Type B pancreatic cell (in vitro differentiated cells): ENCODE measurements at places on chromosomes 6 and 20. TPM values are rescaled to one million over a fixed set of nuclear protein-coding genes. Genes with fewer than 3 reads are reported as not detected.
A peak's percentile ranks its signal among the peaks of the same experiment; 100 is the strongest.

The MAP7 gene
- total RNA-seq, result 17.8 and 45.4 TPM in 2 replicates

The SUPT3H gene
- total RNA-seq, result 8.6 and 18.4 TPM in 2 replicates

The PHF20 gene
- 33.4 and 37.6 TPM in 2 replicates for total RNA-seq

The CD109 gene
- 1.3 and 1.5 TPM in 2 replicates for total RNA-seq

The MYH7B gene
- total RNA-seq, result 0.50 and 1.2 TPM in 2 replicates

The NCR2 gene
- total RNA-seq, result not detected in 2 replicates

The LGSN gene
- total RNA-seq, result 0.10 TPM in 1 of 2 replicates, not detected in the other

The NINL gene
- total RNA-seq, result 26.0 and 47.0 TPM in 2 replicates

The CST9 gene
- total RNA-seq, result not detected in 2 replicates

The CTAGE9 gene
- not detected in 2 replicates for total RNA-seq

DNA sequence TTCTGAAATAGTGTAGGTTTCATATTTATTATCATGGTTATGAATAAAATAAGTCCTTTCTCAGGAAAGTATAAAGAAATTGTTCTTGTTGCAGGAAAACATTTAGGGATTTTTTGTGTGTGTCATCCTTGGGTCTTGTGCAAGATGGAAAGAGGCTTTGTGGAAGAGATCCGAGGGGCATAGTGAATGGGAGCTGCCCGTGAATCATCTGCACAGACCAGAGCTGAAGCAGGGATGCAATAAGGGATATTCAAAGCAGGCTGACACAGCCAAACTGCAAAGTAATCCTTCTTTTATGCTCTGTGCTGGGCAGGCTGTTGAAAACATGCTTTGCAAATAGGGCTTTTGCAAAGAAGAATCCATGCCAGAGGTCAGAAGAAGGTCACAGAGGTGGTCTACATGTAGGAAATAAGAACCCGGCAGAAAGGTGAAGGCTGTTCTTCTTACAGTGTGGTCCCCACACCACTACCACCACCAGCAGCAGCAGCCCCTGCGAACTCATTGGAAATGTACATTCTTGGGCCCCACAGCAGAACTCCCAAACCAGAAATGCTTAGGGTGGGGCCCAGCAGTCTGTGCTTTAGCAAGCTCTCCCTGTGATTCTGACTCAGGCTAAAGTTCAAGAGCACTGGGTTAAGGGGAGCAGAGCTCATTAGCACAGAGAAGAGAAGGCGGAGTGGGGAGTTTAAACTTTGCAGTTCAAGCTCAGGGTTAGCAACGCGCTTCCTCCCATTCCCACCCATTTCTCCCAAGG is 237.6 kb downstream of the QKI start:
- peaks cover 10% of the 10 kb centered on the region for H3K4me1 ChIP-seq
- H3K27ac ChIP-seq, result no peak overlapping the region
- no peak for DNase-seq
- no peaks in the 10 kb centered on the region for H3K36me3 ChIP-seq
- H3K4me3 ChIP-seq, result no peak overlapping the region

- DNase-seq, result no peak
- H3K4me1 ChIP-seq, result no peaks in the 10 kb centered on the region
- H3K4me3 ChIP-seq, result no peak overlapping the region
- no peak overlapping the region for H3K27ac ChIP-seq
- H3K36me3 ChIP-seq, result no peaks in the 10 kb centered on the region
- no peaks in the 10 kb centered on the region for H3K27me3 ChIP-seq
Observed at GRCh38 chr6:111231090-111231459, 143.8 kb downstream of the SLC16A10 start.

- H3K4me1 ChIP-seq, result peaks cover 44% of the 10 kb centered on the region
- peak overlapping the region; percentile 89 for H3K27ac ChIP-seq
- H3K36me3 ChIP-seq, result no peaks in the 10 kb centered on the region
- H3K27me3 ChIP-seq, result peaks cover 50% of the 10 kb centered on the region
Observed at GRCh38 chr6:106084106-106084988, 1.8 kb upstream of the PRDM1 start.

GRCh38 chr20:60957621-60958020 is 294.4 kb upstream of the CDH4 start:
- H3K4me3 ChIP-seq, result no peak overlapping the region
- H3K4me1 ChIP-seq, result no peaks in the 10 kb centered on the region
- no peaks in the 10 kb centered on the region for H3K36me3 ChIP-seq

DNA sequence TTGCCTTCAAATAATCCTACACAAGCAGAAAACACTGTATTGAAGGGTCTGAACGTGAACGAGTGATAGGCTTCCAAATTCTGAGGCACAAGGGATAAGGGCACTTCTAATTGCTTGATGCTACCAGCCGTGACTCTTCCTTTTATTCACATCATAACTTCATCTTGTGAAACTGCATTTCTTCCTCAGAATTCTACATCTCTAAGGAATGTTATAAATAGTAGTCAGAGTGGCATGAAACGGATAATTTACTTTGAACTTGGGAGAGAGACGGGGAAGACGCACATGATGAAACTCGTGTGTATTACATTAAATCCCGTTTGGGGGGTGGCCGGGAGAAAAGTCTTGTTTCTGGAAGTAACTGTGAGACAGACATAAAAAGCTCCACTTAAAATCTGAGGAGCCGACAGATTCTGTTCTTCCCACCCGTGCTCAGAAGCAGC is 754 bp downstream of the HDDC2 start:
- no peaks in the 10 kb centered on the region for H3K27me3 ChIP-seq
- peak overlapping the region; percentile 87 for H3K27ac ChIP-seq
- H3K4me3 ChIP-seq, result peak overlapping the region; percentile 93
- peaks cover 37% of the 10 kb centered on the region for H3K36me3 ChIP-seq

- DNase-seq, result no peak
- no peak overlapping the region for H3K27ac ChIP-seq
- no peak overlapping the region for H3K4me3 ChIP-seq
- no peaks in the 10 kb centered on the region for H3K27me3 ChIP-seq
Observed at GRCh38 chr6:3306848-3307247, 48.1 kb downstream of the PSMG4 start.

GRCh38 chr6:7505189-7505699 is 36.2 kb upstream of the DSP start:
- no peak for DNase-seq
- no peaks in the 10 kb centered on the region for H3K36me3 ChIP-seq
- peak overlapping the region; percentile 69 for H3K4me3 ChIP-seq
- H3K27me3 ChIP-seq, result no peaks in the 10 kb centered on the region
- H3K27ac ChIP-seq, result peak overlapping the region; percentile 95
- H3K4me1 ChIP-seq, result peaks cover 16% of the 10 kb centered on the region

DNA sequence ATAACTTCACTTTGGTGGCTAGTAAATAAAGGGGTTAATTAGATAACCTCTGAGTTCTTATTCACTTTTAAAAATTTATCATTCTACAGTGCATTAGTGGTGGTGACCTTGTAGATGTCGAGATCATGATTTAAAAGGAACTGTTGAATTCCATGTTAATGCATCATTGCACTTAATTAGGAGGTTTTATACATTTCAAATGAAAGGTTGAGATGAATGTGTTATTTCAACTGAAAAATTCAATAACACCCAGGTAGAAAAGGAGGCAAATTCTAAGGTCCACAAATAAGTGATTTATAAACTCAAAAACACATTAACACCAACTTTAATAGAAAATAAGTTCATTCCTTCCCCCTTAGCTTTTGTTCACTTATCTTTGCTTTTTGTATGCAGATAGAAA is 58.3 kb upstream of the TMEM170B start:
- no peak for DNase-seq
- peaks cover 3% of the 10 kb centered on the region for H3K27me3 ChIP-seq
- H3K4me1 ChIP-seq, result peaks cover 11% of the 10 kb centered on the region
- H3K36me3 ChIP-seq, result no peaks in the 10 kb centered on the region
- no peak overlapping the region for H3K4me3 ChIP-seq

DNA sequence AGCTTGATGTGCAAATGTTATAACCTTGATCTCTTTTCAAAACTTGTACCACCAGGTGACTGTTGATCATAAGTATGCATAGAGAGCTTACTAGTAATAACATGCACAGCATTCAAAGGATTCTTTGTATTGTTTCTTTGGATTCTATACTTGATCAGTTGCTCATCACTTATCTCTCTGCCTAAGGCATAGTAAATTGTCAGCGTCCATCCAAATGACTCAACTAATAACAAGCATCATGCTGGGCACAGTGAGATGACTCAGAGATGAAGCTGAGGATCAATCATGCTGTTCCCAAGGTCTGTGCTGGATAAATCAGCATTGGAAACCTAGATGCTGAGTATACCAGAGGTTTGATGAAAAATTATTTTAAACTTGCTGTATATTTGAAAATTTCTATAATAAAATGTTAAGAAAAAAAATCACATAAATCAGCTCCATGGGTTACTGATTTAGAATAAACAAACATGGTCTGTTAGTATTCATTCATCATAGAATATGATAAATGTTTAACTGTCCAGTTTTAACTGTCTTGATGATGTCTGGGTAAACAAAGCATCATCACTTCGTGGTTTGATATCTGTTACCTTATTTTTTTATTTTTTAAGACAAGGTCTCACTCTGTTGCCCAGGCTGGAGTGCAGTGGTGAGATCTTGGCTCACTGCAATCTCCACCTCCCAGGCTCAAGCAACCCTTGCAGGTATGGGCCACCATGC is 45.6 kb upstream of the SGK1 start:
- no peaks in the 10 kb centered on the region for H3K36me3 ChIP-seq
- H3K4me3 ChIP-seq, result no peak overlapping the region
- H3K27ac ChIP-seq, result no peak overlapping the region
- no peaks in the 10 kb centered on the region for H3K27me3 ChIP-seq
- DNase-seq, result no peak
- H3K4me1 ChIP-seq, result peaks cover 8% of the 10 kb centered on the region

DNA sequence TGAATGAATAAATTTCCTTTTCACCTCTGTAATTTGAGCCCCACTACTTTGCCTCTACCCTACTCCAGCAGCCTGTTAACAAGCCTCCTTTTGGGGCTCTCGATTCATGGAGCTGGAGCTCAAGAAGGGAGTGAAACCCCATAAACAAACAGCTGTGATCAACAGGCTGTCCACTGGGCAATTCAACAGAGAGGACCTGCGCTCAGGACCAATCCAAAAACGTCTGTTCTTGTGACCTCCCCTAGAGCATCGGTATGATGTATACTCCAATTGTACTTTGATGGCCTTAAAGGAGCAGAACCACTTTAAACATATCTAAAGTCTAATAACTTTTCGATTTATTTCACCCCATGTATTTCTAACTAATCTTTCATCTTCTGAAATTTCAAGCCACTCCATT is 37.4 kb downstream of the HIVEP2 start:
- H3K27ac ChIP-seq, result no peak overlapping the region
- no peak overlapping the region for H3K4me3 ChIP-seq
- H3K36me3 ChIP-seq, result peaks cover 3% of the 10 kb centered on the region
- H3K4me1 ChIP-seq, result no peaks in the 10 kb centered on the region
- no peak for DNase-seq
- H3K27me3 ChIP-seq, result no peaks in the 10 kb centered on the region

GRCh38 chr6:157830354-157831017 is 7.4 kb downstream of the SNX9 start:
- peaks cover 37% of the 10 kb centered on the region for H3K4me1 ChIP-seq
- DNase-seq, result no peak
- H3K27me3 ChIP-seq, result no peaks in the 10 kb centered on the region
- H3K27ac ChIP-seq, result peak overlapping the region; percentile 1
- H3K36me3 ChIP-seq, result peaks cover 23% of the 10 kb centered on the region

DNA sequence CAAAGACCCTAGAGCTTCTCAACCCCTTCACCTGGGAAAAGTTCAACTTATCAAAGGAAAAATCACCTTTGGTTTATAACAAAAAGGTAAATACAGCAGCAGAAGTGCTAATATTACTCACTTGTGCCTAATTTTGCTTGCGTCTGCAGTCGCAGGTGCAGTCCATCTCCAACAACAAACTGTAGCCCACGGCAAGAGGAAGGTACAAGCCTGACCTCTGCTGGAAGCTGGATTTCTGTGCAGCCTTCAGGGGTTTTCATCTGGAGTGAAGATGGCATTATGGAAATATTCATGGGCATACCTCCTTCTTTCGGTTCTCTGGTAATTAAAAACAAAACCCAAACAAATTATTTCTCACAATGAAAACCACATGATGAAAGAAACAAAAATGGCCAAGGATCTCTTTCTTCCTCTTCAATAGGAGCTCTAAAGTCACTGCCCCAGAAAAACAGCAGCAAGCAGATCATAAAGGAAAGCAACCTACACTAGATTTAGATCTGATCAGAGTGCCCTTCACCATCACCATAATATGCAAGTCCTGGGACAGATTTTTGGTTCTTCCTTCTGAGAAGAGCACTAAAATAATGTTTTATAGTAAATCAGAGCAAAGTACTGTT is 7.8 kb downstream of the UBE3D start:
- H3K4me3 ChIP-seq, result no peak overlapping the region
- H3K27me3 ChIP-seq, result no peaks in the 10 kb centered on the region
- H3K4me1 ChIP-seq, result peaks cover 18% of the 10 kb centered on the region
- peaks cover 7% of the 10 kb centered on the region for H3K36me3 ChIP-seq

GRCh38 chr6:41061196-41061726 is 8.3 kb downstream of the APOBEC2 start:
- DNase-seq, result no peak
- no peaks in the 10 kb centered on the region for H3K36me3 ChIP-seq
- H3K4me3 ChIP-seq, result no peak overlapping the region
- H3K27ac ChIP-seq, result no peak overlapping the region
- H3K27me3 ChIP-seq, result no peaks in the 10 kb centered on the region

GRCh38 chr6:159493898-159494585 is 199.0 kb downstream of the SOD2 start:
- no peak overlapping the region for H3K27ac ChIP-seq
- no peaks in the 10 kb centered on the region for H3K36me3 ChIP-seq
- peaks cover 19% of the 10 kb centered on the region for H3K27me3 ChIP-seq
- H3K4me1 ChIP-seq, result no peaks in the 10 kb centered on the region

DNA sequence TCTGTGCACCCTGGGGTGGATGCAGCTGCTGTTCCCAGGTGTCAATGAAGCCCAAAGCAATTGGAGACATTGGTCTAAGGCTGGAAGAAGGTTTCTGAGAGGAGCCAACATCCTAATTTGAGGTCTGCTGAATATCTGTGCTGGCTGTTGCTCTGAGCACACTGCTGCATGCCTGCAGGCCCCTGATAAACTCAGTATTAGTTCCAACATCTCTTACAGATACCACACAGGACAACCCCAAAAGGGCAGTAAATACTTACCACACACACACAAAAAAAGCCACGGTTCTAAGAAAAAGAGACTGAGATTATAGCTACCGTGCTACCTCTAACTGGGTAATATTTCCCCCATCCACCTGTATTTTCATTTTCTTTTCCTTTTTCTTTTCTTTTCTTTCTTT is 164.3 kb upstream of the SOX4 start:
- no peaks in the 10 kb centered on the region for H3K27me3 ChIP-seq
- no peak for DNase-seq
- H3K4me3 ChIP-seq, result no peak overlapping the region
- H3K27ac ChIP-seq, result no peak overlapping the region
